ENCODE measurements at places on chromosomes 2 and 18.
A peak's percentile ranks its signal among the peaks of the same experiment; 100 is the strongest.

DNA sequence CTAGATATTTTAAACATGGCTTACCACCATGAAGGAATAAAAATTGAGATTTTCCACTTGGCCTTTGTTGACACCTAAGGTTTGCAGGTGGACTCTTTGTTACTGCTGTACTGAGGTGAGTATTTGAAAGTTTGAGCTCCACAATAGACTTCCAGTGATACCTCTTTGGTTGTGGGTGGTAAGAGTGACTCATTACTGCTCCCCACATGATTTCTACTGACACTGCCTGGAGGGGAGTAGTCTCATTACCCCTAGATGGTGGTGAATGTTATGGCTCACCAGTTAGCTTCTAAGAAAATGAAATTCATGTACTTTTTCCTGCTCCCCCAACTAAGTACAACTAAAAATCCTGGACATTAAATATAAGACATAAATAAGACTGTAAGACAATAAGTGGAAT is 1183.1 kb upstream of the TMEFF2 start:
- no peak for DNase-seq

GRCh38 chr2:29723255-29724001 is 198.0 kb downstream of the ALK start:
- DNase-seq: no peak

DNA sequence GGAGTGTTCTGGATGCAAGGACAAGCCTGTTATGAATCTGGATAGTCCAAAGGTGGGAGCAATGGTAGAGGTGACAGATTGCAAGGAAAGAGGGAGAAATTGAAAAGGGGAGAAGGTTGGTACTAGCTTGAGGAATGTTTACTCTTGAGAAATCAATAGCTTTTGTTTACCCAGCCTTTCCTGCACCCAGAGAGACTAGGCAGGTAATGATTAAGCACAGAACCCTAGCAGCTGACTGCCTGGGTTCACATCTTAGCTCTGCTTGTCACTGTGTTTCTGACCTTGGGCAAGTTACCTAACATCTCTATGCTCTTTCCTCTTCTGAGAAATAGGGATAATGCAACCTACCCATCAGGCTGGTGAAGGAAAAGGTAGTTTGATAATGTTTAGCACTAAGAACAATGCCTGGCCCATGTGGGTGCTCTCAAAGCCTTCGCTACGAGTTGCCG is 178.6 kb downstream of the MGAT5 start:
- no peak for DNase-seq

DNA sequence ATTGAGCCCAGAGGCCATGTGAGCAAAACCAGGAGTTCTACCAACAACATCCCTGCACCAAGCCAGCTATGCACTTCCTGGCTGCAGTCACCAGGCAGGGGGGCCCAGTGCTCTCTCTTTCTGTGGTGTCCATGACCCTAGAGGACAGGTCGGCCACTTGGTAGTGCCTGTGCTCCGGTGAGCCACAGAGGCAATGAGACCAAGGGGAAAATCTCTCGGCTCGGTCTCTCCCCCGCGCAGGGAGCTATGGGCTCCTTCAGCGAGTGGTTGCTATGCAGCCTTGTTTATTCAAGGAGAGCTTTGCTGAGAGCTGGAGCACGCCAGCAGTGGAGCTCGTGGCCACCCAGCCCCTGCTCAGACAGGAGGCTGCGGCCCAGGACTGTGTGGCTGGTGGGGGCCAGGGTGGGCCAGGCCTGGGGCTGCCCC is at the start of gene TOGARAM2:
TSS of gene TOGARAM2 (plus strand) at position 283 of the 426 bp plus-strand sequence. CDS start 13,537 bp downstream, outside the sequence.
- no peak for DNase-seq

DNA sequence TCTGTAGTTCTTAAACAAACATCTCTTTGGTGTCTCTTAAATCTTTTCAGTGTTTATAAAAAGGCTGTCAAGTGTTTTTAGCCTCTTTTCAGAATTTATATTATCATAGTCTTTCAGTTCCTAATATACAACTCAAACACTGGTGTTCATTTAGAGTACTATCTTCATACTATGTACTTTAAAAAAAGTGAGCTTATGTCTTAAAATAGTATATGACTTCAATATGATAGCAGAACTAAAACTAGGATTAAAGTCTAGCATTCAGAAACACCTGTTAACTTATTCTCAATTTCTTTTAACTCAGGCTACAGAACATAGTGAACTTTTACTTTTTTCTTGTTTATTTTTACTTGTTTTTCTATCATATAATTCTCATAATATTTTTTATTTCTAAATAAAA is 14.7 kb upstream of the IKZF2 start:
- DNase-seq: no peak

DNA sequence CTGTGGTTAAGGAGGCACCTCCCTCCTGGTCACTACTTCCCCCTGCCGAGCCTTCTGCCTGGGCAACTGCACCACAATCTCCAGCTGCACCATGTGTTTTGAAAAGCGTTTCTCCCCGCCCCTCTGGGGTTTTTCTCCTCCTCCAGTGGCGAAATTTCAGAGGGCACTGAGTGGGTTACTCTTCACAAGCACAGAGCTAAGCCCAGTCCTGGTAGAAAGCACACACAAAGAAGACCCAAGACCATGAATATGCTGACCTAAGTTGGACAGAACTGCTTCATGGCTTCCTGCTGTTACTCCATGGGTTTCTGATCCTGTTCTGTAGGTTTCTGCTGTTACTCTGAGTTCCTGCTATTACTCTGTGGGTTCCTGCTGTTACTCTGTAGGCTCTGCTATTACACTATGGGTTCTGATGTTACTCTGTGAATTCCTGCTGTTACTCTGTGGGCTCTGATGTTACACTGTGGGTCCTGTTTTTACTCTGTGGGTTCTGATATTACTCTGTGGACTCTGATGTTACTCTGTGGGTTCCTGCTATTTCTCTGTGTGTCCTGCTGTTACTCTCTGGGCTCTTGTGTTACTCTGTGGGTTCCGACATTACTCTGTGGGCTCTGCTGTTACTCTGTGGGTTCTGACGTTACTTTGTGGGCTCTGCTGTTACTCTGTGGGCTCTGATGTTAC is 216.6 kb downstream of the RTP5 start:
- DNase-seq: no peak

GRCh38 chr18:58761241-58761969 is 90.1 kb downstream of the MALT1 start:
- DNase-seq: no peak

GRCh38 chr2:160491911-160492371 is 1.7 kb downstream of the RBMS1 start:
- peak; percentile 18 for DNase-seq

DNA sequence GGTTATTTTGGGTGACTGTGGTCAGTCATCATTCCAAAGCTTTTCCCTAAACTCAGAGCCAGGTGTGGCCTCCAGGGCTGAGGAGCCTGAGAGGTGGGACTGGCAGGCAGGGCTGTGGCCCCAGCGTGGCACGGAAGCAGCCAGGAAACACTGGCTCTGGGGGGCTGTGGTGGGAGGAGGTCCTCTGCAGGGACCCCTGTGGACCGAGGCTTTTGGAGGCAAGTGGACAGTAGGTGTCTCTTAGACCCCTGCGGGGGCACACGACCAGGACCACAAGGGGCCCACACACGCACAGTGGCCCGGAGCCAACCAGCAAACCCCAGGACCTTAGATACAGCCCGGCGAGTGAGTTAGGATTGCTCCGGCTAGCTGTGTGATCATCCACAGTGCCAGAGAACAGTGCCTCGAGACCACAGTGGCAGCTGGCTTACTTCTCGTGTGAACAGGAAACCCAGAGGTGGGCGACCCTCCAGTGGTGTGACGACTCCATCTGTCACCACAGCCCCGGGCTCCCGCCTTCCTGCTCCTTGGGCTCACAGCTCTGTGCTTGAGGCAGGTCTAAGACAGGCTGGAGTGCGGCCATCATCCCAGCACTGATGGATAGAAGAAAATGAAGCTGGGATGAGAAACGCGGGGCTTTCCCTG is 1.6 kb upstream of the RTP5 start:
- no peak for DNase-seq

GRCh38 chr2:186044761-186045160 is 306.2 kb downstream of the FSIP2 start:
- DNase-seq: no peak

- no peak for DNase-seq
These were observed 13.1 kb downstream of the CASP10 start for GRCh38 chr2:201196003-201196402.

- no peak for DNase-seq
These were observed 10.6 kb downstream of the SCN3A start for GRCh38 chr2:165193178-165193777.

- DNase-seq: no peak
These were observed 85.3 kb downstream of the CDC42EP3 start for GRCh38 chr2:37585982-37586621.

DNA sequence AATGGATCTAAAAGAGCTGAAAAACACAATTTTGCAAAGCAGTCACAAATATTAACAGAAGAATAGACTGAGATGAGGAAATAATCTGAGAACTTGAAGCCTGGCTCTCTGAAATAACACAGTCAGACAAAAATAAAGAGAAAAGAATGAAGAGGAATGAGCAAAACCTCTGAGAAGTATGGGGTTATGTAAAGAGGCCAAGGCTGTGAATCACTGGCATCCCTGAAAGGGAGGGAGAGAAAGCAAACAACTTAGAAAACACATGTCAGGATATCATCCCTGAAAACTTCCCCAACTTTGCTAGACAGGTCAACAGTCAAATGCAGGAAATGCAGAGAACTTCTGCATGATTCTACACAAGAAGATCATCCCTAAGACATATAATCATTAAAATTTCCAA is 73.5 kb upstream of the LHCGR start:
- DNase-seq: no peak

DNA sequence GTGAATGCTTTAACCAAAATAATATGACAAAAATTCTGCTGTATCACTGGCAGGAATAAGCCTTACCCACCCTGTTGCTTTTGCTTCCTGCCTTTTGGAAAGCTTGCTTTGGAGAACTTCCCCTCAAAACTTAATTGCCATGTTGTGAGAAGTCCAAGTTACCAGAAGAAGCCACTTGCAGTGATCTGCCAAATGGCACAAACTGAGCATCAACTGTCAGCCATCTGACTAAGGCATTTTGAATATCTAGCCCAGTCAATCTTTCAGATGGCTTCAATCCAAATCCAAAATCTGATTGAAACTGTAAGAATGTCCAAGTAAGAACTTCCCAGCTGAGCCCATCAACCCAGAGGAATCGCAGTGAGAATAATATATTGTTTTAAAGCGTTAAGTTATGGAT is 216.5 kb upstream of the ZC3H15 start:
- DNase-seq: no peak

- no peak for DNase-seq
These were observed 337.2 kb downstream of the PAX3 start for GRCh38 chr2:221961561-221961960.

GRCh38 chr18:25494888-25495287 is 142.9 kb upstream of the ZNF521 start:
- no peak for DNase-seq

- no peak for DNase-seq
These were observed 37.0 kb downstream of the HAUS1 start for GRCh38 chr18:46141199-46141598.

GRCh38 chr2:216994353-216994854 is 134.5 kb upstream of the TNP1 start:
- DNase-seq: no peak

All from endothelial cell (in vitro differentiated cells).